ENCODE measurements at places on chromosomes 5 and 9. TPM values are rescaled to one million over a fixed set of nuclear protein-coding genes. Genes with fewer than 3 reads are reported as not detected.

Gene TSSK1B
- not detected for total RNA-seq

Gene CDC20B
- not detected for total RNA-seq

Gene NR5A1
- not detected for total RNA-seq

Gene KIF12
- total RNA-seq: 52.3 TPM

Gene AJM1
- 3.2 TPM for total RNA-seq

Gene PCDHB8
- total RNA-seq: 0.21 TPM

Gene CNTNAP3
- 6.3 TPM for total RNA-seq

Gene GZMA
- total RNA-seq: not detected

Gene ELAVL2
- not detected for total RNA-seq

Gene ARHGEF28
- 92.0 TPM for total RNA-seq

Gene RMRP
- total RNA-seq: 8,471 TPM

Gene LRRC8A
- total RNA-seq: 29.9 TPM

Gene FAM221B
- total RNA-seq: not detected
